Right cardiac atrium (tissue), 5 donors: ENCODE measurements at places on chromosomes 4 and X. TPM values are rescaled to one million over a fixed set of nuclear protein-coding genes. Genes with fewer than 3 reads are reported as not detected.

The CXorf49 gene
- polyA plus RNA-seq, result not detected

The NAA11 gene
- not detected for polyA plus RNA-seq

The OCIAD2 gene
- 21.4 TPM for polyA plus RNA-seq

The RRH gene
- polyA plus RNA-seq, result not detected

The LRCH2 gene
- polyA plus RNA-seq, result 3.6 TPM

The YIPF7 gene
- polyA plus RNA-seq, result 0.75 TPM

The CPLX1 gene
- polyA plus RNA-seq, result 7.2 TPM

The PDLIM3 gene
- polyA plus RNA-seq, result 447 TPM

The CT45A1 gene
- polyA plus RNA-seq, result not detected

The AR gene
- polyA plus RNA-seq, result 3.4 TPM

The CT55 gene
- not detected for polyA plus RNA-seq

The GPR119 gene
- not detected for polyA plus RNA-seq

The TMEM150C gene
- polyA plus RNA-seq, result 13.6 TPM

The RGN gene
- polyA plus RNA-seq, result 13.4 TPM

The MUC7 gene
- polyA plus RNA-seq, result not detected

The ETDA gene
- not detected for polyA plus RNA-seq

The OPRPN gene
- polyA plus RNA-seq, result not detected

The UGT2A1 gene
- not detected for polyA plus RNA-seq

The HTN3 gene
- not detected for polyA plus RNA-seq

The CENPVL2 gene
- polyA plus RNA-seq, result not detected

The NALF2 gene
- polyA plus RNA-seq, result 120 TPM

The USP17L29 gene
- not detected for polyA plus RNA-seq

The CNGA2 gene
- not detected for polyA plus RNA-seq

The DOK7 gene
- 36.3 TPM for polyA plus RNA-seq

The F11 gene
- polyA plus RNA-seq, result not detected

The PSAPL1 gene
- not detected for polyA plus RNA-seq

The MAGED4B gene
- polyA plus RNA-seq, result 1.9 TPM

The SASH3 gene
- polyA plus RNA-seq, result 0.93 TPM

The ZNF275 gene
- polyA plus RNA-seq, result 2.7 TPM

The SCOC gene
- 108 TPM for polyA plus RNA-seq

The LUZP4 gene
- polyA plus RNA-seq, result not detected

The NUDT11 gene
- 0.20 TPM for polyA plus RNA-seq

The GLRA2 gene
- not detected for polyA plus RNA-seq
